ENCODE measurements at places on chromosomes 12 and 14. TPM values are rescaled to one million over a fixed set of nuclear protein-coding genes. Genes with fewer than 3 reads are reported as not detected.

LYSET gene
- 13.0 TPM for polyA plus RNA-seq

DNA sequence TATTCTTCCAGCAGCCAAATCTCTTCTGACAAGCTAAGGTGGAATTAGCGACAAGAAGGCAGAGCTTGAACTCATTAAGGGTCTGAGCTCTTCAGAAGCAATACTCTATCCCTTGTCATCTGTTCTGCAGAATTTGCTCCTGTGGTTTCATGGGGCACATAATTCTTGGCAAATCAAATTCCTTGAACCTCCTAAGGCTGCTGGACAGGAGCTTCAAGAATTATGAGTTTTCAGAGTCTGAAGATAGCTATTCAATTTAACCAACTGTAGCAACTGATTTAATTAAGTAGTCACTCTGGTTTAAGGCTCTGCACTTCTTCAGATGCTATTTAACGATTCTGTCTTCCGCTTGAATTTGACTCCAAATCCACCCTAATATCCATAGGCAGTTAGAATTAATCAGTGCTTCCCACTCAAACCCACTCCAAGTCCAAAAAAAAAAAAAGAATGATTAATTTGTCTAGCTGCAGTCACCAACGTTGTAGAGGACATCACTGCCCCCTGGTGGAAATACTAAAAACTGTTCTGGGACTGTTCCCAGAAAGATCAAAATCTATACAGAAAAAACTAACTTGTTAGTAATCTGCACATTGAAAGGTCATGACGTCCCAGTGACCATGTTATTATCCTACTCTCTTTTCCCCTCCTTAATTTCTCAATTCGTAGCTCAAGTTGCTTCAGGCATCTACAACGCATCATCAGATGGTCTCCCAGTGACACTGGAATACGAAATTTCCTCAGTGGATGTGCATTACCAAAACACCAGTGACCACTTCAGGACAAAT is 169.9 kb downstream of the KIF21A start:
- no peak overlapping the region for H3K4me3 ChIP-seq
- no peaks in the 10 kb centered on the region for H3K36me3 ChIP-seq
- peak; percentile 67 for DNase-seq

TAS2R31 gene
- not detected for polyA plus RNA-seq

DNA sequence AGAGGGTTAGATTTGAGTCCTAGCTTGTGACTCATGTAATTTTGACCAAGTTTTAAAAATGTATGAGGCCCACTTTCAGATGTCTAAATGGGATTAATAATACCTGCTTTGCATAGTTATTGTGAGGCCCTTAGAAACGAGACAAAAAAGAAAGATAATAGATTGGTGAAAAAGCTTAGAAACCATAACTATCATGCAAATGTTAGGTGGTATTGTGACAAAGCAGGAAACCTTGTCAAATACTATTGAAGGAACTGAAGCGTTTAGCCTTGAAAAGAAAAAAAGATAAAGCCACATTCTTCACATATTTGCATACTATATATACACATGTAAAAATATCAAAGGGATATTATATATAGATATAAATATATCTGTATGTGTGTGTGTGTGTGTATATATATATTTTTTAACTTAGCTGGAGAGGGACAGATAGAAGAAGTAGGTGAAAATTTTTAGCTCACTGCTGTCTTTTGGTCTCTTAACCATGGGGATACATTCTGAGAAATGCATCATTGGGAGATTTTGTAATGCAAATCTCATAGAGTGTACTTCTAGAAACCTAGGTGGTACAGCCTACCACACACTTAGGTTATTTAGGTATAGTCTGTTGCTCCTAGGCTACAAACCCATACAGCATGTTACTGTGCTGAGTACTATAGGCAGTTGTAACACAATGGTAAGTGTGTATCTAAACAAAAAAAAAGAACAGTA is 270.3 kb downstream of the CCDC91 start:
- no peak overlapping the region for H3K27ac ChIP-seq
- H3K4me1 ChIP-seq, result no peaks in the 10 kb centered on the region
- H3K27me3 ChIP-seq, result no peaks in the 10 kb centered on the region
- H3K36me3 ChIP-seq, result no peaks in the 10 kb centered on the region
- no peak overlapping the region for H3K4me3 ChIP-seq

DNA sequence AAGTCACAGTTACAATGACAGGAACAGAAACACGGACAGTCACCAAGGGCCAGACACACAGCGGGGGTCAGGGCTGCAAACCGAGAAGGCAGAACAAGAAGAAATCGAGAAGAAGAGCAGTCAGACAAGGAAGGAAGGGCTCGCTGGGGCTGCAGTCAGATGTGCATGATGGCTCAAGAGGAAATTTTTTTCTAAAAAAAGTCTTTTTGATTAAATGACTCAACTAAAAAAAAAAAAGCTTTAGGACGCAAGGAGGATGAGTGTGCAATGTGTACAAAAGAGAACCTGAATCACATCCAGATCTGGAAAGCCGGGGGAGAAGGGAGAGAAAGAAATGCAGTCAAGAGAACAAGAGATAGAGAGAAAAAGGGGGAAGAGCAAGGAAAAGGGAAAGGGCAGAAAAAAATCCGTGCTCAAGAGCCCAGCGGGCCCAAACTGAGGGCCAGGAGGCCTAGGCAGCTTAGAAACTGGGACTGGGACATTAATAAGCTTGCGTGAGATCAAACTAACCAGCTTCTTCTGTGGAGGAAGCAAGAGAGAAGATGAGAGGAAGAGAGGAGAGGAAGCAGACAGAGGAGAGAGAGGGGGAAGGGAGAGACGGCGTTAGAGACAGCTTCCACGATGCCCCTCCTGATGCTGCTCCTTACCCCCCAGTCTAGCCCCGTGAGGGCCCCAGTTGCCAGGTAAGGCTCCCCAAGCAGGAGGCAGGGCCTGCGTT is 6.7 kb downstream of the IFFO1 start:
- H3K4me3 ChIP-seq, result no peak overlapping the region
- H3K4me1 ChIP-seq, result peaks cover 54% of the 10 kb centered on the region
- no peaks in the 10 kb centered on the region for H3K27me3 ChIP-seq
- peak; percentile 45 for DNase-seq
- peaks cover 17% of the 10 kb centered on the region for H3K36me3 ChIP-seq

DNA sequence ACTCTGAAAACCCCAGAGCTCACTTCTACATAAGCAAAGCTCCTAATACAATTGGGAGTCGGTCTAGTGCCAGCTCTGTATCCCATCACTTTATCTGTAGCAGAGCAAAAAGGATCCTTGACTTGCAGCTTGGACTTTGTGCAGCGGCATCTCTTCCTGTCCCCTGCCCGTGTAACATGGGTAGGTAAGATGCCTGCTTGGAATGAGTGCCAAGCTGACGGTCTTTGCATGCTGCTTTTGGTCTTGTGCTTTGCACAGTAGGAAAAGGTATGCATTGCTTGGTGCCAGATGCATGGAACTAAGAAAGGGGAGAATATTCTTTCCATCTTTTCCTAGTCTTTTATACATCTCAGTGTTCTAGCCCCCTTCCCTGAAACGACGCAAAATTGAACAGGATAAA is 6.9 kb upstream of the PLEKHH1 start:
- H3K4me1 ChIP-seq, result no peaks in the 10 kb centered on the region
- H3K4me3 ChIP-seq, result no peak overlapping the region
- no peak for DNase-seq
- H3K36me3 ChIP-seq, result no peaks in the 10 kb centered on the region

- H3K36me3 ChIP-seq, result no peaks in the 10 kb centered on the region
- no peak for DNase-seq
- no peak overlapping the region for H3K27ac ChIP-seq
- H3K27me3 ChIP-seq, result no peaks in the 10 kb centered on the region
- H3K4me1 ChIP-seq, result no peaks in the 10 kb centered on the region
Observed at GRCh38 chr14:37438444-37438843, 156.6 kb downstream of the FOXA1 start.

DNA sequence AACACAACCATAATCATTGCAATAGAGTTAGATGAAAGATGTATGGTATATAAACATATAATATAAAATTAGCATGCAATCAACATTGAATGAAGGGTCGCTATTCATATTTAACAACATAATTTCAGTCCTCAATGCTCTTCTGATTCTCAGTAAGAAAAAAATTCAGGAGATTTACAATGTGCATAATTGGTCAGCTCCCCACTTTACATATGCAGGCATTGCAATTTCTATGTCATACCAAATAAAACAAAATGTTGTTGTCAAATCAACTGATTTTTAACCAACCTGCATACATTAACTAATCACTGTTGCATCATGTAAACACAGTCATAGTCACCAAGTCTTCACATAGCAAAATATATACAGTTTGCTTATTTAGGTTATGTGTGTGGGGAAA is 5.2 kb upstream of the SLCO1A2 start:
- H3K36me3 ChIP-seq, result no peaks in the 10 kb centered on the region
- H3K27me3 ChIP-seq, result no peaks in the 10 kb centered on the region

CNTN1 gene
- polyA plus RNA-seq, result 0.02 TPM

SLC8A3 gene
- not detected for polyA plus RNA-seq

PTPN6 gene
- polyA plus RNA-seq, result 0.38 TPM

- H3K4me1 ChIP-seq, result no peaks in the 10 kb centered on the region
- no peak overlapping the region for H3K4me3 ChIP-seq
- no peak overlapping the region for H3K27ac ChIP-seq
- no peaks in the 10 kb centered on the region for H3K36me3 ChIP-seq
- DNase-seq, result no peak
- no peaks in the 10 kb centered on the region for H3K27me3 ChIP-seq
Observed at GRCh38 chr14:50028458-50028857, 87.9 kb downstream of the VCPKMT start.

GRCh38 chr12:18239526-18239925 is 21.8 kb upstream of the PIK3C2G start:
- no peaks in the 10 kb centered on the region for H3K27me3 ChIP-seq
- H3K36me3 ChIP-seq, result no peaks in the 10 kb centered on the region
- H3K27ac ChIP-seq, result no peak overlapping the region
- H3K4me1 ChIP-seq, result no peaks in the 10 kb centered on the region
- DNase-seq, result no peak

DNA sequence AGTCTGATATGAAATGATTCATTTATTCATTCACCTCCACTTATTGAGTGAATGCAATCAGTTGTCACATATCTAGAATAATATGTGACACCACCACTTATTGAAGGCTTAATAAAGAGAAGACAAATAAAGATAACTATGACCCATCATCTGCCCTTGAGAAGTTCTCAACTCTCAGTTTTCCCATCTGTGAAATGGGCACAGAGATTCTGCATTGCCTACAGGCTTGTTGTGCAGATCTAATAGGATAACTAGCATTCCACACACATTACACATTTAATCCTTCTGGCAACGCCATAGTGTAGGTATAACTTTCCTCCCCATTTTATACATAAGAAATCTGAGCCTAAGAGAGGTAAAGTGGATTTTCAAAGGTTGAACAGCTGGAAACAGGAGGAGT is 84.2 kb upstream of the FICD start:
- no peaks in the 10 kb centered on the region for H3K4me1 ChIP-seq
- H3K4me3 ChIP-seq, result no peak overlapping the region
- no peaks in the 10 kb centered on the region for H3K27me3 ChIP-seq

GRCh38 chr12:111164833-111165525 is 203.9 kb downstream of the PHETA1 start:
- H3K4me1 ChIP-seq, result no peaks in the 10 kb centered on the region
- DNase-seq, result no peak
- no peak overlapping the region for H3K4me3 ChIP-seq
- H3K27ac ChIP-seq, result no peak overlapping the region

- no peak overlapping the region for H3K4me3 ChIP-seq
- no peak for DNase-seq
- H3K27ac ChIP-seq, result no peak overlapping the region
- H3K4me1 ChIP-seq, result peaks cover 7% of the 10 kb centered on the region
- H3K27me3 ChIP-seq, result no peaks in the 10 kb centered on the region
Observed at GRCh38 chr14:92644171-92644969, 104.1 kb downstream of the LGMN start.

- peaks cover 3% of the 10 kb centered on the region for H3K36me3 ChIP-seq
- H3K4me3 ChIP-seq, result no peak overlapping the region
- H3K4me1 ChIP-seq, result peaks cover 48% of the 10 kb centered on the region
- H3K27ac ChIP-seq, result peak overlapping the region; percentile 26
- no peak for DNase-seq
Observed at GRCh38 chr12:6548556-6548955, 7.3 kb downstream of the IFFO1 start.

DNA sequence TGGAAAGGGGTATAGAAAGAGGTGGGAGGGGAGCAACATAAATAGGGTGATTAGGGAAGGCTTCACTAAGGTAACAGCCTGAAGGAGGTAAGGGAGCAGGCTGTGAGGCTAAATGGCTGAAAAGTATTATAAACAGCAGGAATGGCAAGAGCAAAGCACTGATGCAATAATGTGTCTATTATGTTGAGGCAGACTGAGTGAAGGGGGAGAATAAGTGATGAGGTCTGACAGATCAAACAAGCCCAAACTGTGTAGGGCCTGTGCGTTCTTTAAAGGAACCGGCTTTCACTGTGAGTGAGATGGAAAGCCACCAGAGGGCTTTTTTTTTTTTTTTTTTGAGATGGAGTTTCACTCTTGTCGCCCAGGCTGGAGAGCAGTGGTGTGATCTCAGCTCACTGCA is 6.7 kb upstream of the VCPKMT start:
- no peaks in the 10 kb centered on the region for H3K4me1 ChIP-seq
- peaks cover 2% of the 10 kb centered on the region for H3K36me3 ChIP-seq
- H3K27me3 ChIP-seq, result no peaks in the 10 kb centered on the region
- no peak overlapping the region for H3K4me3 ChIP-seq
- no peak for DNase-seq
- H3K27ac ChIP-seq, result no peak overlapping the region

DNA sequence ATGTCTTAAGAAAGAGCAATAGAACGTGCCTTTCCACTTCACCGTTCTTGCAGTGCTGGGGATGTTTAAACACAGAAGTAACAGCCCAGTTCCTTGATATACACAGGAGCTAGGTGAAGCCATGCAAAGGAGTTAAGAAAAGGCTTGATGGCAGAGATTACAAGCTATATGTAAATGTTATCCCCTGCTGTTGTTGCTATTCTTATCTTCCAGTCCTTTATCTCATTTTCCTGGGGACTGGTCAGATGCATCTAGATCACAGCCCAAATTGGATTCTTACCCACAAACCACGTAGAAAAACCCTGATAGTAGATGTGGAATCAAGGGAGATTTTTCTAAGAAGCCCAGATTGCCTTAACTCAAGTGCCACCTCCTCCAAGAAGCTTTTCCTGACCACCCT is 5.5 kb downstream of the ASCL1 start:
- DNase-seq, result no peak
- no peak overlapping the region for H3K27ac ChIP-seq
- H3K4me1 ChIP-seq, result no peaks in the 10 kb centered on the region
- H3K4me3 ChIP-seq, result no peak overlapping the region

- DNase-seq, result no peak
- no peak overlapping the region for H3K27ac ChIP-seq
- no peaks in the 10 kb centered on the region for H3K27me3 ChIP-seq
- no peak overlapping the region for H3K4me3 ChIP-seq
Observed at GRCh38 chr12:3928538-3929184, 55.5 kb upstream of the PARP11 start.

DNA sequence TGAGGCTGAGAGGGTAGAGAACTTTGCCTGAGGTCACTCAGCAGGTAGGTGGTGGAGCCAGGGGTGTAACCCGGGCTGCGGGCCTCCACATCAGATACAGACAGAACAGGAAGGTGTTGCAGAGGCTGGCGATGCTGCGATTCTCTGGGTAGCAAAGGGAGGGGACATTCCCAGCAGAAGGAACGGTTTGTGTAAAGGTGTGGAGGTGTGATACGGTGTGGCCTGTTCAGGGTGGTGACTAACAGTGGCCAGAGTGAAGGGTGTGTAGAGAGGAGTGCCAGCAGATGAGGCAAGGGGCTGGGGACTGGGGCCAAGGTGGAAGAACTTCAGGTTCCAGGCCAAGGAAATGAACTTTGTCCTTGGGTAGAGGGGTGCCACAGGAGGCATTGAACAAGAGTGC is 18.2 kb upstream of the FAIM2 start:
- H3K36me3 ChIP-seq, result no peaks in the 10 kb centered on the region
- H3K27me3 ChIP-seq, result no peaks in the 10 kb centered on the region
- no peak for DNase-seq
- H3K4me3 ChIP-seq, result no peak overlapping the region
- H3K4me1 ChIP-seq, result peaks cover 16% of the 10 kb centered on the region
- H3K27ac ChIP-seq, result no peak overlapping the region
